ENCODE measurements at places on chromosomes 1 and 21.

DNA sequence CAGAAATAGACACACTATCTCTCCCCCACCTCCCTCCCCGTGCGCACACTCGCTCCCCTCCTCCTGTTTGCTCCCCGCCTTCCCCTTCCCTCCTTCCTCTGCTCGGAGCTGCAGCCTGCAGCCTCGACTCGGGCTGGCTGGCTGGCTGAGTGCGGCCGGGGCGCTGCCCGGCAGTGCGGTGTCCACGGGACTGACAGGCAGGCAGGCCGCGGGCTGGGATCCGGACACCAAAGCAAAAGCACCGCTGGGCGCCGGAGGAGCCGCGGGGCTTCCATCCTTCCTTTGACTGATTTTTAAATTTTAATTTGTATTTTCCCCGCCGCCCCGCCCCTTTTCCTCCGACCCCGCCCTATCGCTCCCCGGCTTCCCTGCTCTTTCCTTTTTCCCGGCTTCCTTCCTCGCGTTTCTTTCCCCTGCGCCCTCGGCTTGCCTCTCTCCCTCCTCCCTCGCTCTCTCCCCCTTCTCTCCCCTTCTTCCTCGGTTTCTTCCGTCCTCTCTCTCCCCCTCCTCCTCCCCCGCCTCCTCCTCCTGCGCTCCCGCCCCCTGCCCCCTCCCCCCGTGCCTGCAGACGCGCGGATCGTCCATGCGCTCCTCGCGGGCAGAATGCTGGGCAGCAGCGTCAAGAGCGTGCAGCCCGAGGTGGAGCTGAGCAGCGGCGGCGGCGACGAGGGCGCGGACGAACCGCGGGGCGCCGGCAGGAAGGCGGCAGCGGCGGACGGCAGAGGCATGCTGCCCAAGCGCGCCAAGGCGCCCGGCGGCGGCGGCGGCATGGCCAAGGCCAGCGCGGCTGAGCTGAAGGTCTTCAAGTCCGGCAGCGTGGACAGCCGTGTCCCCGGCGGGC lies 109.4 kb downstream of the NAV1 start:
- DNase-seq = peak; percentile 81

- no peak for DNase-seq
Observed at GRCh38 chr1:59126366-59126765, 170.5 kb upstream of the FGGY start.

- no peak for DNase-seq
Observed at GRCh38 chr1:40064797-40065499, 24.4 kb downstream of the CAP1 start.

DNA sequence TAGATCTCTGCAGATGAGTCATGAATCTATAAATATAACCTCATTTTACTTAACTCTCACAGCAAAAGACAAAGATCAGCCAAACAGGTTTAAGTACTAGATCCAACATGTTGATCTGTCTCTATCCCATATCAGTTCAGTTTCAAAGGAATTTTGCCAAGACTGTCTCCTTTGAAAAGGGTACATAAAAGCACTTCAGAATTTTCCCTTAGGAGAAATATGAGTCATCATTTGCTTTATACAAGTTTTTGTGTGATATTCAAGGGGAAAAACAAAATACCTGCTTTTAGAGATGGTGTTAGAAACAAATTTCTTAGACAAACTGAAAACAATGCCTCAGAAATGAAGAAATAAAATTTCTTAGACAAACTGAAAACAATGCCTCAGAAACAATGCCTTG lies 73.5 kb upstream of the LRRC7 start:
- DNase-seq = no peak

- no peak for DNase-seq
Observed at GRCh38 chr1:234573711-234574299, 36.2 kb downstream of the IRF2BP2 start.
